ENCODE measurements at places on chromosomes 11 and 22.
A peak's percentile ranks its signal among the peaks of the same experiment; 100 is the strongest.

- DNase-seq = no peak
Observed at GRCh38 chr11:128607819-128608218, 20.5 kb upstream of the ETS1 start.

DNA sequence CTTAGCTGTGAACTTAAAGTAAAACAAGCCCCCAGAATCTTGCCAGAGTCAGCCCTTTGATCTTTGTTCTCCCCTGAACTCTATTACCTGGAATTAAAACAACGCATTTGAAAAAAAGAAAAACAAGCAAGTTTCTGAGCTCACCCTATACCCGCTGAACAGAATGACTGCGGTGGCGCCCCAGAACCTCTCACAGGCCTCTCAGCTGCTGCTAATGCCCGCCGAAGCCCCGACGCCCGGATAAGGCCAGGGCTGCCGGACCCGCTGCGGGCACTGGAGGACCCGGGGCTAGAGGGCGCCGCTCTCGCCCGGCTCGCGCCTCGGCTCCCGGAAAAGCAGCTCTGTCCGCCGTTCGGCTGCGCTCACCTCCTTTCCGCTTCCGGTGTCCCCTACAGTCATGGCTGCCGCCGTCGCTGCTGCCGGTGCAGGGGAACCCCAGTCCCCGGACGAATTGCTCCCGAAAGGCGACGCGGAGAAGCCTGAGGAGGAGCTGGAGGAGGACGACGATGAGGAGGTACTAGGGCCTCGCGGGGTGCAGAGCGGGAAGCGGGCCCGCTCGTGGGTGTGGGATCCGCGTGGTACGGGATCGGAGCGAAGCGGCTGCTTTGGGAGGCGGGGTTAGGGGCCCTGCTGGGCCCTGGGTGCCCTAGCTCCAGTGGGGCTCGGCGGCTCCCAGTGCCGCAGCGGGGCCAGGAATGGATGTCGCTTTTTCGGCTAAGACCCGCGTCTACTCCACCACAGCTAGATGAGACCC lies at the start of gene TOMM22:
Gene TOMM22 (plus strand): TSS at position 376 of the 754 bp plus-strand sequence. CDS start 22 bp downstream, at position 398.
- DNase-seq = no peak

DNA sequence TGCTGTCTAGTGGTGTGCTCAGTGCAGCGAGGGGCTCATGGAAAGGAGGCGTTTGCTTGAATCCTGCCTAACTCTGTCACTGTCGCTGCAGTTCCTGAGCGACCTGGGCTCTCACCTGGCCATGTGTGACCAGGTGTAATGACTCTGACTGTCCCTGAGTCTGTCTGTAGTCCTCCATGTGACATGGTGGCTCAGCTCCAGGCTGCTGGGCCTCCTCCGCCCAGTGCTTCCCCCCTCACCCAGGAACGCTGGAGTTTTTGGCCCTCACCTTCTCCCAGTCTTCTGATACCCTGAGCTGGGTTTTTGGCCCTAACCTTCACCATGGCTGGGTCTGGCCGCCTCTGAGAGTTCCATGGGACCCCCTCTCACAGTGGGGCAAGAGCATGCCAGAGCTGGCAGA lies 20.3 kb downstream of the MICALL1 start:
- DNase-seq = no peak

- DNase-seq = no peak
Observed at GRCh38 chr11:16893456-16894066, 120.7 kb downstream of the PLEKHA7 start.

- DNase-seq = no peak
Observed at GRCh38 chr11:124113890-124114289, 1.4 kb upstream of the VWA5A start.

- DNase-seq = no peak
Observed at GRCh38 chr11:1026163-1026450, 10.4 kb downstream of the MUC6 start.

GRCh38 chr11:128365044-128365443 lies 222.3 kb downstream of the ETS1 start:
- DNase-seq = no peak

- no peak for DNase-seq
Observed at GRCh38 chr11:92141725-92142124, 82.9 kb upstream of the FAT3 start.

GRCh38 chr11:111469200-111469599 lies 43.0 kb downstream of the BTG4 start:
- peak; percentile 17 for DNase-seq

- DNase-seq = no peak
Observed at GRCh38 chr22:48414651-48415050, 1413.0 kb downstream of the BRD1 start.

DNA sequence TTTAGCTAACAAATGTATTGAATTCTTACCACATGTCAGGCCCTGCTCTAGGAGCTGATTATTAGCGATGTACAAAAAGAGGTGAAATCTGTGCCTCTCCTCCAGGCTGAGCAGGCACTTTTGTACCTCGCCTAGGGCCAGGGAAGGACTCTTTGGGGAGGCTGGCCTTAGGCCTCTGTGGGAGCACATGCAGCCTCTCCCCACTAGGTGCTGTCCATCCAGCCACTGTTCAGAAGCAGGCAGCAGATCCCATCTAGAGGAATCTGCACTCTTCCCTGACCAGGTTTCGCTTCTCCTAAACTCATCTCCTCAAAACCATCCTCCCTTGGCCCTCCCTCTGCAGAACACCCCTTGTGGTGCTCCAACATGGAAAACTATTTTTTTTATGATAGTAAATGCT lies 51.9 kb upstream of the WT1 start:
- DNase-seq = no peak

DNA sequence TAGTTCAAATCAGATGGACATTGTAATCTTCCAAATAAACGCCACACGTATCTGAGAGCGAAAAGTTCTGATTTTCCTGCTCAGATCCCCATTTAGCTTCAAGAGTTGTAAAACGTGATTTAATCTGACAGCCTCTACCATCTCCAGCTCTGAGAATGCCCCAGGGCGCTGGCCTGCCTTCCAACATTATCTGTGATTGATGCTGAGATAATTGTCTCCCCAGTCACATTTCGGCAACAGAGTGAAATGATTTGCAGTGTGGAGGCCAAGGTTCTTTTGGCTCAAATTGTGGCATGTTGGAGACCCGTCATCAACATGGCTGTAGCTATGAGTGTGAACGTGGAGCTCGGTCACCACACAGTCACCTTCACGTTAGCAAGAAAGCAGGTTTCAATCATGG lies 283.4 kb downstream of the BRD1 start:
- DNase-seq = no peak

DNA sequence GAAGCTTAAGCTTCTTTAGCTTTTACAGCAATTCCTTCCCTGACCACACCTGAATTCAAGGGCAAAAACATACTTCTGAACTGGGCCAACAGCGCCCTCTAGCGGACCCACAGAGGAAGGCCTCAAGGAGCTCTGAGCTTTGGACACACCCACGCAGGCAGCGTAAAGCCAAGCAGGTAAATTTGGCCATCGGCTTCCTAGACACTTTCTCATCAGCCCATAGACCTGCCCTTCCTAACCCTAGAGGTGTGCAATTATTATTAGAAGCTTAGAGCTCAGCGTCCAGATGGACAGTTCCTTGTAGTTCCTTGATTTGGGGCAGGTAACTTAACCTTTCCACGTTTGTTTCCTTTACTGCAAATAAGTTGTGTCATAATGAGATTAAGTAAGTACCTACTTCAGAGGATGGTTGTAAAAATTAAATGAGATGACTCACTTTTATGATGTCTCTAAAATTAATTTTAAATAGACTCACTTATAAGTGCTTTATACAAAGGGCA lies 25.7 kb upstream of the HMGXB4 start:
- DNase-seq = no peak

DNA sequence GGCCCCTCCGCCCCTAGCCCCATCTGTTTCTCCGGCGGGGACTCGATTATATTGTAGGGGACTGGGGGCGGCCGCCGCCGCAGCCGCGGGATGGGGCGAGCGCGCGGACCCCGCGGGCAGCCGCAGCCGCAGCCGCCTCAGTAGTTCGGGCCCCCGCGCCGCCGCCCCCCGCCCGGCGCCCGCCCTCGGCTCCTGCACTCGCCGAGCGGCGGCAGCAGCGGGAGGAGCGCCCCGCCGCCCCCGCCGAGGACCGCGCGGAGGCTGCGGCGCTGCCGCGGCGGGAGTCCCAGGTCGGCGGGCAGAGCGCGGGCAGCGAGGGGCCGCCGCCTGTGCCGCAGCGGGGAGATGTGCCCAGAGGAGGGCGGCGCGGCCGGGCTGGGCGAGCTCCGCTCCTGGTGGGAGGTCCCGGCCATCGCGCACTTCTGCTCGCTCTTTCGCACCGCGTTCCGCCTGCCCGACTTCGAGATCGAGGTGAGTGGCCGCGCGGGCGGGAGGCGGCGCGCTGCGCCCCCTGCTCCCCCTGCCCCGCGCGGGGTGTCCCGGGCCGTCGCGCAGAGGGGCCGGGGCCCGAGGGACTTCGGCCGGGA lies at the start of gene CECR2:
Gene CECR2 (plus strand): TSS at position 22 of the 587 bp plus-strand sequence. CDS start 324 bp downstream, at position 346.
- no peak for DNase-seq

GRCh38 chr11:120310870-120311269 lies 14.2 kb upstream of the TLCD5 start:
- no peak for DNase-seq

DNA sequence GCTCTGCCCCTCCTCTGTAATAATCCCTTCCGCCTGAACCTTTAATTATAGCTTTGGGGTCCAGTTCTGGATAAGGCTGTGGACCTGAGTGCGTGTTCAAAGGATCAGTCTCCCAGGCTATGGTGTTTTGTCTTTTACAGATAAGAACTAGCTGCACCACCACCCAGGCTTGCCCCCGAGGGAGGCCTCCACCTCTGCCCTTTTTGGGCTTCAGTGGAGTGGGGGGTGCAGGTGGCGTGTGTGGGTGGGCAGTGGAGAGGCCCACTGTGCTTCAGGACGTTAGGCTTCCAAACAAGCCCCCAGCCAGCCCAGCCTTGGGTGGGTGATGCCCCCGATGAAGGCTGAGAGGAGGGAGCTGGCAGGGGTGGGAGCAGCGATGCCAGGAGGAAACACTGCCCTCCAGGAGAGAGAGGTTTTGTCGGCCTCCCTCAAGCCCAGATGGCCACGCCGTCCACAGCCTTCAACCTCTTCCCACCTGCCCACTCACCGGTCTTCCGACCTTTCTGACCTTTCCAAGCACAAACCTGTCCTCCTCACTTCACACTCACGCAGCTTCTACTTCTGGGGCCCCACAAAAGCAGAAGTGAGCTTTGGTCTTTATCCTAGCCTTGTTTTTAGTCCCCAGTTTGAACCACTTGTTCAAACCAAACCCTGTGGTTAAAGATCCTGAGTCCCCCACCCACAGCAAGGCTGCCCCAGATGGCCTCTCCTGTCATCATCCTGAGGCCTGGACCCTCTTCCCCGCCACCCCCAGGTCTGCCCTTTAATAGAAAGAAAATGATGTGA lies 20.4 kb downstream of the PSMD13 start:
- DNase-seq = no peak

GRCh38 chr11:113376156-113376555 lies 11.4 kb upstream of the ANKK1 start:
- DNase-seq = no peak

- DNase-seq = no peak
Observed at GRCh38 chr11:103338621-103339484, 229.6 kb downstream of the DYNC2H1 start.

- no peak for DNase-seq
Observed at GRCh38 chr11:2702771-2703362, 3.1 kb upstream of the KCNQ1OT1 start.

- DNase-seq = no peak
Observed at GRCh38 chr11:75792997-75793800, 21.8 kb upstream of the UVRAG start.

DNA sequence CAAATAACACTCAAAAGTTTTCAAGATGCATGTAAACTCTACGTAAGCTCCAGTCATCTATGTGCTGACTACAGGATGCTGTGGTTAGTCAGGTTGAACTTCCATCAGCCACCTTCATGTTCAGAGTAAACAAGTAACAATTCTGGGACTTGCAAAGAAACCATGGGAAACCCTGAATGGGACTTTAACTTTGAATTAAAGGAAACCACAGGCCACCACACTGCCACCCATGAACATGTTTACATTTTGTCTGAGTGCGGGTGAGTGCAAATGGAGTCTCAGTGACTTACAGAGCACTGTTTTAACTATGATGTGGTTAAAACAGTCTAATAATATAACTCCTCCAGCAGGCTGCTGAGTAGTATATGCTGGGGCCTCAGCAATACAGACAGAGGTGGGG lies 12.9 kb upstream of the SYTL2 start:
- no peak for DNase-seq
